ENCODE measurements at places on chromosomes 4 and X.

GRCh38 chrX:15758140-15758539 is 20.1 kb downstream of the CA5B start:
- no peak for DNase-seq

- no peak for DNase-seq
Measured at GRCh38 chr4:184066584-184067300, 150.9 kb downstream of the ENPP6 start.

GRCh38 chr4:99915449-99915848 is 21.2 kb upstream of the LAMTOR3 start:
- DNase-seq = no peak

- DNase-seq = no peak
Measured at GRCh38 chrX:142005532-142005931, 101.8 kb downstream of the MAGEC1 start.

DNA sequence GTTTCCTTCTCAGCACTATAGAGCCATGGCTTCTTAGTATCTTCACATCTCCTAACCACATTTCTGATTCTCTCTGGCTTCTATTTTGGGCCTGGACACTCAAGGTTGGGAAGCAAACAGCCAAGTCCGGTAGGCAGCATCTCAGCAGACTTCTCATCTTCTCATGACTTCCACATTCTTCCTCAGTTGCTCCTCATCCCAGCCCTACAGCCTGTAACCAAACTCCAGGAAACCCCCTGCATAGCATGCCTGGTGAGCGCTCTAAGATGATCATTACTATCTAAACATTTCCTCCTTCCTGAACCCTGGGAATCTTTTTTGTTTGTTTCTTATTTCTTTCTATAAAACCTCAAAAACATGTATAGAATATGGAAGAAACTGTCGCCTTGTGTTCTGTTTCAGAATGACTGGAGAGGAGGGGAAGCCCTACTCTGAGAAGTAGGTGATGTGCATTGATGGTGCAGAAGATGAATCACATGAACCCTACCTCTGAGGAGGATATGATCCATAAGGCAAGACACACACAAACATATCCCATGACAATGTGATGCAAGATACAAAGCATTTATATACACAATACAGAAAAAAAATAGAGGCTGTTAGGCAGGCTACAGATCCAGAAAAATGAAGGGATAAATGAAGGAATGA is 219.8 kb upstream of the GYPA start:
- no peak for DNase-seq

DNA sequence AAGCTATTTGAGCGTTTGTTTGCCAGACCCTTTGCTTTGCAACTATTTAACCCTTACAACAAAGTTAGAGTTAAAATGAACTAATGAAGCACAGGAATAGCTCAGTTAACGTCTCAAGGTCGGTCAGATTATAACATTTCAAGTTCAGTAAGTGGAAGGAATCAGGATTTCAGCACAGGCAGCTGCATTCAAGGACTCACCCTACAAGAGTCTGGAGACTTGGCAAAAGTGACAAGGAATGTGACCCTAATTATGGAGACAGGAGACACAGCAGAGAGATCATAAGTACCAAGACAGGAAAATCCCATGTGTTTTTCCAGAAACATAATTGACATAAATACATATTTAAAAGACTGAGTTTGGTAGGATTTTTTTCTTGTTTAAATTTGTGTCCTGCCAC is 1481.7 kb downstream of the TECRL start:
- no peak for DNase-seq

DNA sequence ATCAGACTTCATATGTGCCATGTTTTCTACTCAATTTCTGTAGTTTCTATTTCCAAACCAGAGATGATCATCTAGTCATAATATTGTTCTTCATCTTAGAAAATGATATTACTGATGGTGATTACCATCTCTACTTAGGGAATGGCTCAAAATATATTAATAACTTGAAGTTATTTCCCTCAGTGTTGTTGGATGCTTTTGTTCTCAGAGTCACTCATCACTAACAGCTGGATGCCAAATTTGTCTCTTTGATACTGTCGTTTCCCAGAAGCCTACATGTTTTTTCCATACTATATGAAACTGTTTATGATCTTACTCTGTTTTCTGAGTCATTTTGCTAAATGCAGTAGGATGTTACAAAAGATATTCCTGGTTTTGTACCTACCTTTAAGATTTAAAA is 8.9 kb downstream of the PGAM4 start:
- DNase-seq = no peak

DNA sequence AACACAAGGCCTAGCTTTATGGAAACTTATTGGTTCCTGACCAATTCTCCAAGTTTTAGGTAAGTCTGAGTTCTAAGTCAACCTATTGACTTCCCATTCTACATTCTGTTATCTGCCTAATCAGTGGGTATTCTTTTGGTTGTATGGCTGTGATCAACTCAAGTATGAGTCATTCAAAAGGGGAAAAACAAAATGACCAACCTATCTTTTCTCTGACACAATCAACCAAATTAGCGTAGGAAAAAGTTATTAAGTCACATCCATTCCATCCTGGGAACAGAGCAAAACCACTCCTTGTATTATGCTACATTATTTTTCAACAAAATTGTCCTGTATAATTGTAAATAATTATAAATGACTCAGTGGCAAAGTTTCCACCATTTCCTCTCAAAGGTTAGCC is 136.2 kb downstream of the SHROOM4 start:
- no peak for DNase-seq

GRCh38 chr4:45701621-45702020 is 422.2 kb downstream of the GABRG1 start:
- DNase-seq = no peak

DNA sequence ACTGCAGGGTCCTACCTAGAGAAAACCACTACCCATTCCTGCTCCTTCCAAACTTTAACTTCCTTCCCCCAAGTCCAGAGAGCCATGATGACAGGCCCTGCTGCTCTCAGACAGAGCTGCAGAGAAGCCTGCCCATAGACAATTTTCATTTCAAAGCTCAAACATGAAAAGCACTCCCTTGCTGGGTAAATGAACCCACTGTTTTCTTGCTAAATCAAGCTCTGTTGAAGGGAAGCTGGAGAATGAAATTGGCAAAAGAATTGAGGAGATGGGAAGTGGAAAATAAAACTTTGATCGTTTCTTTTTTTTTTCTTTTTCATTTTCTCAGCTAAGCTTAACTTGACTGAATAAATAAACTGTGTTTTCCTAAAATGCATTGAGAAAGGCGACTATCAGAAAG is 331.1 kb upstream of the CPEB2 start:
- no peak for DNase-seq

- DNase-seq = no peak
Measured at GRCh38 chrX:115311139-115311538, 21.6 kb downstream of the LUZP4 start.

GRCh38 chr4:125331116-125331515 is 16.4 kb downstream of the FAT4 start:
- DNase-seq = no peak

GRCh38 chrX:97447306-97447705 is 563.6 kb downstream of the RPA4 start:
- DNase-seq = no peak

DNA sequence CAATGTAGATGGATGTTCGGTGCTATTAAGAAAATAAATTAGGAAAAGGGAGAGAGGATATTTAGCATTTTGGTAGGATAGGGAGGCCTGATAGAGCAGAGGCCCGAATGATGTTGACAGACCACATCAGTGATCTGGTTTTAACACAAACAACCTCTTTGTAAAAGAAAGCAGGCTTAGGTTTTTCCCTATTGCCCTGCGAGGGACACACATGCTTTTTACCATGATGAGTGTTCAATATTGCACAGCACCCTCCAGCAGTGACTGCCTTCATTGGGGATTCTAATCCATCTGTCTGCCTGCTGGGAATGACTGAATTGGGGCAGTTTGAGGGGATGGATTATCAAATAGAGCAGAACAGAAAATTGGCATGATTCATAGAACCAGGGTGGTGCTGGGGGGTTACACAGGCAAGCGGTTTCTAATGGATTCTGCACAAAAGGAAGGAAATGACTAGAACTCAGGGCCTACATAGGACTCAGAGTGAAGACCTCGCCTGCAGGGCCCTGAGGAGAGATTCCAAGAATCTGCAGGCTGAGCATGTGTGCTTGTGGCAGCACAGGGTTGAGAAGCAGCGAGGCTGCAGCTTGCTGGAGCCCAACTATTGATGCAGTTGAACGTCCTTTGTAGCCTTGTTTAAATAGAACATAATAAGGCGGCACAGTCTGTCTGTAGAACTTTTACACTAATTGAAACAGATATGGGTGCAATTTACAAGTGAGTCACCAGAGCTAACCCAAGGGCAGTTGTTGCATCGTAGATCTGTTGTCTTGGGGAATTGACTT is 58.0 kb downstream of the RHOH start:
- no peak for DNase-seq

- no peak for DNase-seq
Measured at GRCh38 chr4:10336471-10336870, 120.8 kb downstream of the ZNF518B start.
